NCI-H446 (cell line): ENCODE measurements at places on chromosomes 3 and 15.

DNA sequence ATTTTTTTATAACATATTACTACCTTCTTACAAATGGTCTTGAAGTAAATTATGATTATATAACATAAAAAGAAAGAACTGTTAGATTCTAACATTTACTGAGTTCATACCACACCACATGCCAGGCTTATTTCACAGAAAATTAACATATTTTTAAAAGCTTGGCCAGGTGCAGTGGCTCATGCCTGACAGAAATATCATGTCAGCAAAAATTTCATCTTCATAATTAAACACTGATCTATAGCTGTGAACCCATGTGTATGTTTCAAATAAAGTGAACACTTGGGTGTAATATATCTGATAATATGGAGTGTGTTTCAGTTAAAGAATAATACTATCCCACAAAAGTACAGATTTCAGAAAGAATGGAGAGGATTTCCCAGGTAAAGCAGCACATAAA is 296.5 kb downstream of the SI start:
- no peak for DNase-seq

DNA sequence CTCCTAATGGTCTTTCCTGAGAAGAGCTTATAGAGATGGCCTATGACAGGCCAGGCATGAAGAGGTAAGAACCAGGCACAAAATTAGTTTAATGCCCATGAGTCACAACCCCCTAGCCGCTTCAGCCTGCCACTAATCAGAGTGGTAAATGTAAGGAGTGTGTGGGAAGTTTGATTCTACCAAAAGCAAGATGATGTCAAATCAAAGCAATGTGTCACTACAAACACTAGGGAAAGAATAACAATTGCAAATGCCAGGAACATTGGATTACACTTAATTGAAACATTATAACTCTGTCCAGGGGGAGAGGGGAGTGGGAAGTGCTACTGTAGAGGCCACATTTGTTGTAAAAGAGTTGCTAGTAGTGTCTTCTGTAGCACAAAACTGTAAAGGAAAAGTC is 596.6 kb upstream of the AGTR1 start:
- DNase-seq: no peak

- peak; percentile 40 for DNase-seq
Measured at GRCh38 chr3:78041486-78041885, 1001.6 kb downstream of the ROBO2 start.

GRCh38 chr3:59381282-59381681 is 331.5 kb upstream of the CFAP20DC start:
- DNase-seq: no peak

GRCh38 chr3:154018100-154018696 is 103.0 kb upstream of the ARHGEF26 start:
- peak; percentile 55 for DNase-seq
